ENCODE measurements at places on chromosomes 2 and 18.

GRCh38 chr18:22344908-22345670 lies 72.6 kb downstream of the CTAGE1 start:
- DNase-seq: no peak

- DNase-seq: no peak
Observed at GRCh38 chr18:11290786-11291185, 141.4 kb upstream of the PIEZO2 start.

DNA sequence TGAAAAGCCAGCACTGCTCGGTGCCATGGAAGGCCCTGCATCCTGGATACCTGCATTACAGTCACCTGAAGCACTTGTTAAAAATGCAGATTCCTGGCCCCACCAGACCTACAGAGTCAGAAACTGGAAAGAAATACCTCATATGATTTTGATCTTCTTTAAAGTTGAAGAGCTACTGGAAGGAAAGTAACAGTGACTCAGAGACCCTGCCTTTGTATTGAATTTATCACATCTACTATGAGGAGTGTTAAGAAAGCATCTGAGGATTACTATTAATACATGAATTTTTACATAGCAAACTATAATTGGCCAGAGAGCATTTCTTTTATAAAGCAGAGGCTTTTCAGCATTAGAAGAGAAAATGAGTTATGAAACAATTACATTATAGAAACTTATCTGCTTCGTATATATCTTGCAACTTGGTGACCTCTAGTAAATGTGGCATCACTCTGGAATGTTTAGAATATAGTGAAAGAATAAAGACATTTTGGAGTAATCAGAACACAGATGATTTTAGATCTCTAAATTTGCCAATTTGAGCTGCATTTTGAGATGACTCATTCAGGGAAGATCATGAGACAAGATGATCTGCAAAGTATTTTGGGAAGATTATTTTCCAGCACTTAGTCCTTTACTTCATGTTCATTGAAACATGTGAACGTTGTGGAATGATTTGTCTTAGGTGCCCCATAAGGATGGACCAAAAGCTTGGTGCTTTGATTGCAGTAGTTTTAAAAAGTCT lies 12.2 kb downstream of the PTPRM start:
- no peak for DNase-seq

- no peak for DNase-seq
Observed at GRCh38 chr2:210859314-210859713, 302.9 kb downstream of the CPS1 start.

DNA sequence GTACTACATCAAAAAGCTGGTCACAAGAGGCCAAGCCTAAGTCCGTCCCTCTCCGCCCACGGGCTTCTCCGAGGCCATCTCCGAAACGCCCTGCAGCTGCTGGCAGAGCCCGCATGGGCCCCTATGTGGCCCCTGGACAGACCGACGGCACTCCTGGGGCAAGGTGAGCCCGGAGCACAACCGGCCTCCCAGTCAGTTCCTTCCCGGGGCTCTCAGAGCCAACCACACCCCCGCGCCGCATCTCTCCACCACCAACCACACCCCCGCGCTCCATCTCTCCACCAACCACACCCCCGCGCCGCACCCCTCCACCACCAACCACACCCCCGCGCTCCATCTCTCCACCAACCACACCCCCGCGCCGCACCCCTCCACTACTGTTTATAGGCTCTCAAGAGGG lies 93.5 kb downstream of the ZNF516 start:
- no peak for DNase-seq

DNA sequence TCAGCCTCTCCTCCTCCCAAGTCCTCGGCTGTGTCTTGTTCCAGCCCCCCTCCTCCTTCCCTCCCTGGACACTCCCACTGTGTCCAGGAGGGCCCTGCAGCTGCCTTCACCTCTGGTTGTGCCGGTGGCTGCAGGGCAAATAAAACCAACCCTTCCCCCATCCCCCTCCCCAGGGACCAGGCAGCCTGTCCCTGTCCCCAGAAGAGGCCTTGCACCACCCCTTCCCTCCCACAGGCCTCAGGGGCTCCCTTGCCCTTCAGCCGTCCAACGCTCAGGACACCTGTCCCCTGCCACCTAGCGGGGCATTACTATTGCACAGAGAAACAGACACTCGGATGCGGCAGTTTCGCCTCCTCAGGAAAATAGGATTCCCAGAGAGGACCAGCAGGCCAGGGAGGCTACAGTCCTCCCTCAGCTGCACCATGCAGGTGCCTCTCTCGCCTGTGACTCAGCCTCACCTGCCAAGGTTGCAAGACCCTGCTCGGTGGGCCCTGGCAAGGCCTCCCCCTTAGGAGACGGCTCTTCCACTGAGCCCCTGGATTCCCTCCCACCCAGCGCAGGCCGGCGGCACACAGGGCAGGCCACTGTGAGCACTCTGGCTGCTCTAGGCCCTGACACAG lies 5.5 kb upstream of the GPC1 start:
- DNase-seq: no peak

Data from GM18507 (cell line).